Esophagus mucosa (tissue), 1 donor: ENCODE measurements at places on chromosomes 3 and 15.

DNA sequence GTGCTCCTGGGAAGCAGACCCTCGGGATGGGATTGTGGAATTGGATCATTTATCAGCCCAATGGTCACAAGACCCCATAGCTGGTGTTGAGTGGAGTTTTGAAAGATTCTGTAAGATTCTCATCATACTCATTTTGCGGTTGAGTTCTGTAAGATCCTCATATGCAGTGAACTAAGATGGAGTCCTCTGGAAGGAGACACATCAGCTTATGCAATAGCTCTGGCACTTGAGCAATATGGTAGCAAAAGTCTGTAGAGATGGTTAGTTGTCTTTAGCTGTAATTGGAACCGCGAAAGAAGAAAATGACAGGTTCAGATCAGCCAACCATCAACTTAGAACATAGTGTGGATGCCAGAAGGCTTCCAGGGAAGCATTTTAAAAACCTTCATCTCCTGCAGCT is 184.5 kb upstream of the TSC22D2 start:
- ATAC-seq = no peak

DNA sequence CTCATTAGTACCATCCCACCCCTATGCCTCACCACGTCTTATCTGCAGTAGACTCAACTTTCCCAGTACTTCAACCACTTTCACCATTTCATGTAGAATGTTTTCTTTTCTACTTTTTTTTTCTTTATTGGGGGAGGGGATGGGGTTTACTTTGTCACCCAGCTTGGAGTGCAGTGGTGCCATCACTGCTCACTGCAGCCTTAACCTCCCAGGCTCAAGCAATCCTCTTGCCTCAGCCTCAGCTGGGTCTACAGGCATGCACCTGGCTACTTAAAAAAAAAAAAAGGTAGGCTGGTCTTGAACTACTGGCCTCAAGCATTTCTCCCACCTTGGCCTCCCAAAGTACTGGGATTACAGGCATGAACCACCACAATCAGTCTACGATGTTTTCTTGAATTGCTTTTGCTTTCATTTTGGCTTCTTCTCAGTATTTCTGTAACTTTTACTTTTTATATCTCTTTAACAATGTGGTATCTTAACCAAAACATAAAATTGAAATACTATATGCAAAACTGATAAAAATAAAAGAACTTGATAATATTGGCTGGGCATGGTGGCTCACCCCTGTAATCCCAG is 44.9 kb upstream of the CHL1 start:
- no peak for ATAC-seq

- peak; percentile 76 for ATAC-seq
Observed at GRCh38 chr3:46926871-46927717, 49.5 kb downstream of the CCDC12 start.

- peak; percentile 81 for ATAC-seq
Observed at GRCh38 chr3:14605067-14605466, 46.5 kb upstream of the CCDC174 start.

DNA sequence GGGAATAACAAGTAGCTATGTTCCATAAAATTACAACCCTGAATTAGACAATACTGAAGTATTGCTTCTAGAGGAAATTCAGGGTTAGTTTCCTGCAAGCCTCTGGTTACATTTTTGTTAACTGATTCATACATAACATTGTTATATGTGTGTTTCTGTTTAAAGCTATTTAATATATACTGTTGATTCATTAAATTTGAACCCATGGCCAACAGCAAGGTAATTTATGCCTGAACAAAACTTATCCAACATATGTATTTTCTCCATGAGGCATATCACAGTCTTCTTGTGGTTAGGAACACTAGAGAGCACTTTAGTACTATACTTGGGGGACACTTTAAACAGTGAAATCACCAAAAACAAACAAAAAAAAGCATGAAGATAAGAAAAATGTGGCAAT is 47.7 kb upstream of the PTX3 start:
- no peak for ATAC-seq

- ATAC-seq = peak; percentile 15
Observed at GRCh38 chr3:136942803-136943202, 15.0 kb upstream of the IL20RB start.

- no peak for ATAC-seq
Observed at GRCh38 chr3:158313338-158313927, 203.5 kb downstream of the RSRC1 start.

DNA sequence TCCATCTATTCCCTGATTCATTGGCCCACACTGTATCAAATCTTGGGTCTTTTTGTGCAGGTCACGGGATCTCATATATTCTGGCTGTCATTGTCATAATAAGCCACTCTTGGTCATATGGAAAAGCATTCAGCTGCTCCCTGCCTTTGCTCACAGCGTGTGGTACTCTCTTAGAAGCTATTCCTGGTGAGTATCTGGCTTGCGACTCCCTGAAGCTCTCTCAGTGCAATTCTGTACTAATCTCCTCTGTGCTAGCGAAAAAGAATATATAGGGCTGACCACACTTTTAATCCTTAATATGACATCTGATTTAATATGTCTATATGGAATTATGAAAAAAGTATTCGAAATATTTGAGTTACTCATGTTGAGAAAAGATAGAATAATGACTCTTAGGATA is 440.8 kb upstream of the GBE1 start:
- no peak for ATAC-seq

DNA sequence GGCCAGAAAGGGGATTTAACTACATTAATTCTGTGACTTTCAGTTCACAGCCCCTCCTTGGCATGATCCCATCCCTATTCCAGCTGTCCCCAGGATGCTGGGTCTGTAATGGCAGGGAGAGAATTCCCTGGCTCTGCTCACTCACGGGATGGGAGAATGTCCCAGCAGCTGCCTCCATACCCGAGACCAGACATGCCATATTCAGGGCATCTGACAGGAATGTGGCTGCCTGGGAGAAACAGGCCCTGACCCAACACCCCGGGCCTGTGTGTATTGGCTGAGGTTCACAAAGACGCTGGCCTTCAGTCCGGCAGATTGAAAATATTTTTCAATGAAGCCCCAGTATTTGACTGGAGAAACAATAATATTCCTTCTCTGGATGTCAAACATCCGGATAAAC is 83.6 kb upstream of the SMAD3 start:
- no peak for ATAC-seq

DNA sequence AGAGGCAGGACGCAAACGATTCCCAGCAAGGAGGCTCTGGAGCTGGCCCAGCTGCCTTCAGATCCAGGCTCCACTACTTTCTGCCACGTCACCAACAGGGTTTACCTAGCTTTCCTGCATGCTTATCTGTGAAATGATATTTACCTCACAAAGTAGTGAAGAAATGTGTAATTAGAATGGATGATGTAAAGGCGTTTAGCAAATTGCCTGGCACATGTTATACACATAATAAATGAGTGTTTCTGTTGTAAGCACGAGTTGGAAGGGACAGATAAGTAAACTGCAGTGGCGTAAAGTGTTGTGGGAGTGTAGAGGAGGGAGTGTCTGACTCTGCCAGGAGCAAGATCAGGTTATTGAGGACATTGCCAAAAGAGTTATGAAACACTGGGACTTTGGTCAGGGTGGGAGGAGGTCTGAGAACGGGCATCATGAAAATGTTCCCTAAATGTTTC is 3.5 kb upstream of the CHAC1 start:
- no peak for ATAC-seq

DNA sequence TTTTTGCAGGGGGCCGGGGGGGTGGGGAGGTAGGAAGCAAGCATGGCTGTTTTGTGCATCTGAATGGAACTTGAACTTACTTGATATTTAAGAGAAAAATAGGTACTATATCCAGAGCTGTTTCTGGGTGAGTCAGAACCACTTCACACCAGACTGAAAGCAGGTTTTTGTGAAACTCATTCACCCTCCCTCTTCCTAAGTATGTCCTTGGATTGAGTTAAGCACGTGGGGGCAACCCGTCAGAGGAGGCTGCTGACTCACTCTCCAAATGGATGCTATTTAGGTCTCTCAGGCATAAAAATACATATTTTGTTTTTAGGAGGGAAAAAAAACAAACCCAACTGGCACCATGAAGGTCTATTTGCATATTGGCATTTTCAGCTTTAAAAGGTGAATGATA is 270.3 kb downstream of the RYR3 start:
- peak; percentile 55 for ATAC-seq

DNA sequence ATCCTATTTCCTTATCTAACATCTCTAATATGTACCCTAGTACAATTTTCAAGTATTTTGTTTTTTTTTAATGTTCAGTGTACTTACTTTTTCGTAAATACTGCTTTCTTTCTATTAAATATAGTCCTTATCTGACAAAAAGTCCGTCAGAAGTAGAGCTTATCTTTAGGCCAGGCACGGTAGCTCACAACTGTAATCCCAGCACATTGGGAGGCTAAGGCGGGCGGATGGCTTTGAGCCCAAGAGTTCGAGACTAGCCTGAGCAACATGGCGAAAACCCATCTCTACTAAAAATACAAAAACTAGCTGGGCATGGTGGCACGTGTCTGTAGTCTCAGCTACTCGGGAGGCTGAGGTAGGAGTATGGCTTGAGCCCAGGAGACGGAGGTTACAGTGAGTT is 41.1 kb downstream of the USP3 start:
- ATAC-seq = no peak

- peak; percentile 22 for ATAC-seq
Observed at GRCh38 chr3:177551431-177551836, 354.2 kb upstream of the TBL1XR1 start.

- ATAC-seq = no peak
Observed at GRCh38 chr15:48887144-48887543, 9.2 kb downstream of the EID1 start.

- no peak for ATAC-seq
Observed at GRCh38 chr3:3815206-3815605, 16.0 kb downstream of the LRRN1 start.

- ATAC-seq = no peak
Observed at GRCh38 chr3:58063022-58063815, 55.0 kb downstream of the FLNB start.

GRCh38 chr3:43872301-43872700 is 181.6 kb downstream of the ABHD5 start:
- no peak for ATAC-seq

DNA sequence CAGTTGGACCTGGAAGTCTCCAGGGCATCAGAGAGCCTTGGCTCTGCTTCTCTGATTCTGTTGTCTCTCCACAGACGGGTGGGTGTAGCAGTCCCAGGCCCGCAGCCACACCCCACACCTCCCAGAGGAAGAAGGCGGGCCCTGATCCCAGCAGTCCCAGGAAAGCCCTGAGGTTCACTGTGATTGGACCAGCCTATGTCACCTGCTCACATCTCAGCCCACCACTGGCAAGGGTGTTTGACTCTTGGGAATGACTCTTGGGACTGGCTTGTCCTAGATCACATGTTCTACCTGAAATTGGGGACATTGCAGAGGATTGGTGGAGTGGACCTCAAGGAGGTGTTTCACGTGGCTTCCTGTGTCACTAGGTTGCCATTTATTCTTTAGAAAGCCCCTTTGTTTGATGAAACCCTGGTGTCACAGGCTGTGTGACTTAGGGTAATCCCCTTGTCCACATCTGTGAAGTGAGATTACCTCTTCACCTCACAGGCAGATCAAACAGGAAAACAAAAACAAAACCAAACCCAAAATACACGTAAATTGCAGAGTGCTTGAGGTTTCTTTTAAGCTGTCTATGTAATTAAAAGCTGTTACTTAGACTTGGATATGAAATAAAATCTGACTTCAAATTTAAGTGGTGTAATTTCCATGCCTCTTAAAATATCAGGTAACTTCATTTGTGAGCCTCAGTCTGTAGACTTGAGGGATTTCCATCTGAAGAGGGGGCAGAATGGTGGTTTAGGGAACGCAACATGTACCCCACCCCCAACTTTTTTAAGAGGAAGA is 26.7 kb downstream of the FLNB start:
- peak; percentile 32 for ATAC-seq

GRCh38 chr3:111603679-111604078 is 8.5 kb upstream of the ZBED2 start:
- no peak for ATAC-seq
